Left renal pelvis (tissue), 4 donors: ENCODE measurements at places on chromosomes 11 and 22. TPM values are rescaled to one million over a fixed set of nuclear protein-coding genes. Genes with fewer than 3 reads are reported as not detected.

The PTPRCAP gene
- polyA plus RNA-seq, result 1.7 TPM

The ADM2 gene
- polyA plus RNA-seq, result 5.4 TPM

The MAPK8IP1 gene
- 12.7 TPM for polyA plus RNA-seq

The DGAT2 gene
- 2.2 TPM for polyA plus RNA-seq

The CFAP300 gene
- polyA plus RNA-seq, result 7.5 TPM

The C22orf15 gene
- polyA plus RNA-seq, result 3.0 TPM

The LIF gene
- polyA plus RNA-seq, result 1.6 TPM

The SPDYC gene
- polyA plus RNA-seq, result not detected

The CSF2RB gene
- polyA plus RNA-seq, result 3.1 TPM

The ANO1 gene
- 13.4 TPM for polyA plus RNA-seq

The POU2AF2 gene
- not detected for polyA plus RNA-seq

The PLAAT3 gene
- 9.4 TPM for polyA plus RNA-seq

The CCDC73 gene
- 0.24 TPM for polyA plus RNA-seq

The TNNT3 gene
- 10.2 TPM for polyA plus RNA-seq

The RFPL3 gene
- polyA plus RNA-seq, result not detected

The EIF3L gene
- 1,080 TPM for polyA plus RNA-seq

The MYEOV gene
- 4.4 TPM for polyA plus RNA-seq

The HSPB2 gene
- polyA plus RNA-seq, result 1.9 TPM

The AQP11 gene
- polyA plus RNA-seq, result 3.4 TPM

The RTN4RL2 gene
- polyA plus RNA-seq, result 1.00 TPM

The F2 gene
- 3.0 TPM for polyA plus RNA-seq

The NPTXR gene
- 4.3 TPM for polyA plus RNA-seq

The SESN3 gene
- polyA plus RNA-seq, result 70.3 TPM

The C22orf42 gene
- polyA plus RNA-seq, result not detected

The P2RY6 gene
- 1.1 TPM for polyA plus RNA-seq

The MAPK11 gene
- 6.4 TPM for polyA plus RNA-seq

The CDPF1 gene
- 16.3 TPM for polyA plus RNA-seq

The SERPING1 gene
- polyA plus RNA-seq, result 177 TPM

The MS4A4E gene
- 1.3 TPM for polyA plus RNA-seq

The HEPN1 gene
- 0.92 TPM for polyA plus RNA-seq

The ZFTA gene
- 45.6 TPM for polyA plus RNA-seq

The OR8A1 gene
- polyA plus RNA-seq, result not detected

The GPR83 gene
- polyA plus RNA-seq, result 0.70 TPM

The E2F8 gene
- 8.9 TPM for polyA plus RNA-seq

The IFITM10 gene
- polyA plus RNA-seq, result 0.47 TPM

The RASSF10 gene
- polyA plus RNA-seq, result 24.6 TPM

The PRRG4 gene
- 0.45 TPM for polyA plus RNA-seq

The OR8H2 gene
- polyA plus RNA-seq, result not detected

The TH gene
- polyA plus RNA-seq, result 0.83 TPM

The TOP3B gene
- 18.3 TPM for polyA plus RNA-seq
